ENCODE measurements at places on chromosomes 16 and 17.

DNA sequence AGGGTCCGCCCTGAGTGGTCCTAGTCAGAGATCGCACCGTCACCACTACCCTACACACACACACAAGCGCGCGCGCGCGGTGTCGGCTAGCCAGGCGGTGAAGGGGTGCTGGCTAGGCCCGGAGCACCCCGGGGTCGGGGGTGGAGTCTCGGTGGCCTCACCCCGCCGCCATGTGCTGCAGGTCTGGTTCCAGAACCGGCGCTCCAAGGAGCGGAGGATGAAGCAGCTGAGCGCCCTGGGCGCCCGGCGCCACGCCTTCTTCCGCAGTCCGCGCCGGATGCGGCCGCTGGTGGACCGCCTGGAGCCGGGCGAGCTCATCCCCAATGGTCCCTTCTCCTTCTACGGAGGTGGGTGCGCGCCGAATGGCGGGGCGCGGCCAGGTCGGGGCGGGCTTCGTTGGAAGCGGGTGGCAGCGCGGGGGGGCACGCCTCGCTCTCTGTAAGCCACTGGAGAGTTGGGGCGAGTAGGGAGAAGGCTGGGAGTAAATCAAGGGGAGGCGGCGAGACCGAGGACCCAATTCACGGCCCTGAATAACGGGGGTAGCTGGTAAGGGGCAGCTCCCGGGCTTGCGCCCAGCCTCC lies 4.8 kb downstream of the LHX1 start:
- no peak for DNase-seq

DNA sequence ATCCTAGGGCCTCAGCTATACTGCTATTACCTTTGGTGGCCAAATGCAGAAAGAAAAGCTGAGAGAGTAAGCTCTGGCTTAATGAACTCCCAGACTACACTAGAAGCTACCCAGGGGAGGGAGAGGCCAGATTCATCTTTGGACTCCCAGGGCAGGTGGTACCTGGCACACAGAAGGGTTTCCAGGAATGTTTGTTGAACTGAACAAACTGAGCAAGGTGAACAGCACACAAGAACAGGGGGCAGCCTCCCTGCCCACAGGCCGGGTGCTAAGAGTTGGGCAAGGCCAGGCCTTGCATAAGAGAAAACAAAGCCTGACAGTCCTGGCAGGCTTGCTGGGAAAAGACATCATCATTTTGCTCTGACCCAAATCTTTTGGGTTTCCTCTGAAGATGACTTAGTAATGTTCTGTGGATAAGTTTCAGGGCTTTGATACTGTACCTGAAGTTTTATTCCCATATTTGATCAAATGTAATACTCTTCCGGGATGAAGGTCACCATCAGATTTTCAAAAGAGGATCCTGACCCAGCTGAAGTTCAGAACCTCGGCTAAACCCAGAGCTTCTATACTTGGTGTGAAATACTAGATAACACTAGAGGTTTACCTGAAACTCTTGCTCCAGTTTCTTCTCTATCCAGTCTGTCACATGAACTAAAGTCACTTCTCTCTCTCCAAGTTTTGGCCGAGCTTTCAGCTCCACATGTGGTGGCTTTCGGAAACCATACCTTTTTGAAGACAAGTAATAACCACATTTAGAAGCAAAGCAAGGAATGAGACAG lies 20.5 kb upstream of the ERN1 start:
- no peak for DNase-seq

DNA sequence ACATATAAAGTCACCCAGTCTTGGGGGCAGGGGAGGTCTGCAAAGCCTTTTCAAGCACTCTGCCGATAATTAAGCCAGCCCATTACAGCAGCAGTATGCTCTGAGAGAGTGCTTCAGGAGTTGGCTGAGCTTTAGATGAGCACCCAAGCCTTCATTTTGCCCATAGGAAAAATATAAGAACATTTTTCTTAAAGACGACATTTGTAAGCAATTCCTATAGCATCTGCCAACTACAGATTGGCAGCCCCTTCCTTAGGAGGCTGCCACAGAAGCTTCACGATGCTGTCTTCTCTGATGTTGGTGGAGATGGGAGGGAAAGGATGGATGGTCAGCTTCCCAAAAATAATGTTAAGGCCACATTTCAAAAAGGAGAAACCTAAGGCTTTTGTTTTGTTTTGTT lies 367.5 kb downstream of the XYLT1 start:
- DNase-seq = no peak

DNA sequence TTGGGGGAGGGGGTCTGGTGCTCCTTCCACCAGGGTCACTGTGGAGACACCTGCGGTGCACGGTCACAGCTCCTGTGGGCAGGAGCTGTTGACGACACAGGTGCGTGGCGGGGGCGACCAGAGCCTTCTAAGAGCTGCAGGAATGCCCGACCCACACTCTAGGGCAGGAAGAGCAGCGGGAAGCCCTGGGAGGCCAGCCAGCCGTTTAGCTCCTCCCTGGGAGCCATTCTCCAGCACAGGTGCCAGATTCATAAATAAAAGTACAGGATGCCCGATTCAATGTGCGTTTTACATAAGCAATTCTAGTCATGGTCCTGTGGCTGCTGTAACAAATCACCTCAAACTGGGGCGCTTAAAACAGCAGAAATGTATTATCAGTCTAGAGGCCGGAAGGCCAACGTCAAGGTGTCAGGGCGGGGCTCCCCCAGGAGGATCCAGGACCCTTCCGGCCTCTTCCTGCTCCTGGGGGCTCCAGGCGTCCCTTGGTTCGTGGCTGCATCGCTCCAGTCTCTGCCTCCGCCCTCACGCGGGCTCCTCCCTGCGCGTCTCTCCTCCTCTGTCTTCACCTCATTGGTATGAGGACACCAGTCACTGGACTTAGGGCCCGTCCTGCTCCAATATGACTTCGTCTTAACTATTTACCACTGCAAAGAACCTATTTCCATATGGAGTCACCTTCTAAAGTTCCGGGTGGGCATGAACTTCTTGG lies 155.4 kb downstream of the FOXL1 start:
- DNase-seq = no peak

DNA sequence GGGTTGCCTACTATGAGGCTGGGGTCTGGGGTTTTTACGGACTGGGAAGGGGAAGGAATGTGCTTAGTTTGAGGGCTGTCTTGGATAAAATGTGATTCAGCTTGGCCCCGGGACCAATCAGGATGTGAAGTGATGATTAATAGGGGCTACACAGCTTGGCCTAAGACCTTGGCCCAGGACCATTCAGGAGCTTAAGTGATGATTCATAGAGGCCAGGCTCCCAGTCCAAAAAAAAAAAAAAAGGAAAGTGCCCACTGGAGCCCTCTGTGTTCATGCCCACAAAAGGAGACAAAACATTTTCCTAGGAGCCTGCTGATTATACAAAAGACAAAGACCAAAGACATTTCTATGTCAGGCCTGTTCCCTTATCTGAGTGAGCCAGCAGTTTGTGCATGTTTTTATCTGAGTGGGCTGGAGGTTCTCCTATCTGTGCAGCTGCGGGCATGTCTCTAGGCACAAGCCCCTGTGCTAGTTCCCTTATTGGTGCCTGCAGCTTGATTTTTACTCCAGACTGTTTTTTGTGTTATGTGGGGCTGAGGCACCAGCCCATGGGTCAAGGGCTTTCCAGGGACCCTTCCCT lies 898.2 kb upstream of the GOT2 start:
- no peak for DNase-seq

Measured in T-helper 2 cell (primary cell).